ENCODE measurements at places on chromosomes 12 and 14.
A peak's percentile ranks its signal among the peaks of the same experiment; 100 is the strongest.

GRCh38 chr12:32761716-32762115 lies 6.0 kb upstream of the YARS2 start:
- H3K4me3 ChIP-seq: no peak overlapping the region
- no peak for DNase-seq
- no peaks in the 10 kb centered on the region for H3K36me3 ChIP-seq
- peaks cover 8% of the 10 kb centered on the region for H3K4me1 ChIP-seq
- peak overlapping the region; percentile 69 for H3K27ac ChIP-seq

- no peak for DNase-seq
- H3K27me3 ChIP-seq: no peaks in the 10 kb centered on the region
- peaks cover 13% of the 10 kb centered on the region for H3K36me3 ChIP-seq
- peaks cover 2% of the 10 kb centered on the region for H3K4me1 ChIP-seq
- no peak overlapping the region for H3K27ac ChIP-seq
- no peak overlapping the region for H3K4me3 ChIP-seq
These were observed 31.5 kb downstream of the FBXL14 start for GRCh38 chr12:1562813-1563407.

GRCh38 chr14:53567236-53567780 lies 389.3 kb downstream of the BMP4 start:
- H3K36me3 ChIP-seq: peaks cover under 1% of the 10 kb centered on the region
- peaks cover 6% of the 10 kb centered on the region for H3K4me1 ChIP-seq
- H3K27me3 ChIP-seq: peaks cover 2% of the 10 kb centered on the region
- H3K4me3 ChIP-seq: no peak overlapping the region
- no peak overlapping the region for H3K27ac ChIP-seq

- H3K27me3 ChIP-seq: peaks cover 29% of the 10 kb centered on the region
- DNase-seq: no peak
- H3K4me1 ChIP-seq: peaks cover 6% of the 10 kb centered on the region
These were observed at the start of gene TCL1A for GRCh38 chr14:95713596-95714371. TSS of gene TCL1A (minus strand) at chr14:95714125. CDS start at chr14:95714066, 59 bp downstream.

DNA sequence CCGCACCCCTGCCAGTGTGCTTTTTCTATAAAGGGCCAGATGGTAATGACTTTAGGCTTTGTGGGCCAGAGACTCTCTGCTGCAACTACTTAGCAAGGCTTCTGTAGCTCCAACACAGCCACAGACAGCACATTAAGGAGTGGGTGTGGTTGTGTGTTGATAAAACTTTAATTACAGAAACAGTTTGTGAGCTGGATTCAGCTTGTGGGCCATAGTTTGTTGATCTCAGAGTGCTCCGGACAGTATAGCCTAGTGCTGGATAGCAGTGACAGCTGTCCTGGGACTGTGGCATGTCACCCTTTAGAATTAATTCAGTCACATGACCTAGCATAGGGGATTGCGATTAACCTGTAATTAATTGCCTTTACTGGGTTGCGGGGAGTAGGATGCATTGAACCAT lies 109.7 kb downstream of the ZNF664 start:
- no peak overlapping the region for H3K4me3 ChIP-seq
- H3K27me3 ChIP-seq: peaks cover 11% of the 10 kb centered on the region
- no peaks in the 10 kb centered on the region for H3K4me1 ChIP-seq
- DNase-seq: no peak
- no peaks in the 10 kb centered on the region for H3K36me3 ChIP-seq
- H3K27ac ChIP-seq: no peak overlapping the region

DNA sequence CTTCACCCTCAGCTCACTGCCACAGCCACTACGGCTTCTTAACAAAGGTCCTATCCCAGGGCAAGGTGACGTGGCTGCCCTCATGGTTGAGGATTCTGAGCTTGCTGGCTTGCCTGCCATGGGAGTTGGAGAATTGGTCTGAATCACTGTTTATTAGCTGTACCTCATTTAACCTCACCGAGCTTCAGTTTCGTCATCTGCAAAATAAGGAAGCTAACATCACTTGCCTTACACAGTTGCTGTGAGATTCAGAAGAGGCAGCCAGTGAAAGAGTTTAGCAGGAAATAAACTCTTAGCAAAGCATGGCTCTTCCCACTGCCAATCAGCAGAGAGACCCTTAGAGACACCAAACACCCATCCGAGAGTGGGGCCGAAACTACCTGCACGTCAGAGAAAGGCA lies 90.1 kb upstream of the KCNA1 start:
- peak overlapping the region; percentile 89 for H3K27ac ChIP-seq
- H3K36me3 ChIP-seq: no peaks in the 10 kb centered on the region
- no peak overlapping the region for H3K4me3 ChIP-seq
- no peaks in the 10 kb centered on the region for H3K27me3 ChIP-seq
- H3K4me1 ChIP-seq: peaks cover 26% of the 10 kb centered on the region

DNA sequence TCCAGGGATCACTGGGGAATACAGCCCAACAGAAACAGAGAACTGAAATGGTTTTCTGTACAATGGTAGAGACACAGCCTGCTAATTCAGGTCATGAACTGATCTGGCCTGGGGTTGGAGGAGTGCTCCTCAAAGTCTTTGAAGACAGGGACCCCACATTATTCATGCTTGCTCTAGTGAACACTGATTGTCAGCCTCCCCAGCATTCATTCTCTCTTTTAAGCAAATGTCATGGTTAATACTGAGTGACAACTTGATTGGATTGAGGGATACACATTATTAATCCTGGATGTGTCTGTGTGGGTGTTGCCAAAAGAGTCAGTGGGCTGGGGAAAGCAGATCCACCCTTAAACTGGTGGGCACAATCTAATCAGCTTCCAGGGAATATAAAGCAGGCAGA lies 288.4 kb upstream of the NOS1 start:
- H3K4me1 ChIP-seq: no peaks in the 10 kb centered on the region
- DNase-seq: no peak
- H3K27me3 ChIP-seq: peaks cover 4% of the 10 kb centered on the region

DNA sequence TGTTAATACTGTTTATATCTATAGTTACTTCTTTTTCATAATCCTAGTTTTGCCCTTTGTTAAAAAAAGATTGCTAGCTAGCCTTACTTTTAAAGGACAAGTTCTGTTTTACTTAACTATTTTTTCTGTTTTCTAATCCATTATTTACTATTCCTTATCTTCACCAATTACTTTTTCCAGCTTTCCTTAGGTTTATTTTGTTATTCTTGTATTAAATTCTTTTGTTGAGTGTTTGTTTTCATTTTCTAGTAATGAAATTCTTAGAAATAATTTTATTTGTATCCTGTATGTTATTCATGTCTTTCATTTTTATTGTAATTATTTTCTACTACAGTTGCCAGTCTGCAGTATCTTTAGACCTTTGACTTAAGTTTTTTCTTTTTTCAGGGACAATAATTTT lies 45.7 kb upstream of the GXYLT1 start:
- H3K36me3 ChIP-seq: peaks cover 6% of the 10 kb centered on the region
- H3K4me1 ChIP-seq: peaks cover 15% of the 10 kb centered on the region
- no peak overlapping the region for H3K27ac ChIP-seq
- DNase-seq: no peak
- no peak overlapping the region for H3K4me3 ChIP-seq

GRCh38 chr12:67508830-67509229 lies 139.7 kb upstream of the DYRK2 start:
- H3K36me3 ChIP-seq: no peaks in the 10 kb centered on the region
- no peak for DNase-seq
- no peak overlapping the region for H3K4me3 ChIP-seq
- no peak overlapping the region for H3K27ac ChIP-seq
- H3K27me3 ChIP-seq: no peaks in the 10 kb centered on the region
- H3K4me1 ChIP-seq: peaks cover 6% of the 10 kb centered on the region

- no peak overlapping the region for H3K4me3 ChIP-seq
- H3K4me1 ChIP-seq: peaks cover 2% of the 10 kb centered on the region
- H3K27ac ChIP-seq: no peak overlapping the region
- H3K36me3 ChIP-seq: no peaks in the 10 kb centered on the region
These were observed 16.4 kb downstream of the CCDC63 start for GRCh38 chr12:110863161-110863560.

GRCh38 chr12:103627189-103627855 lies 40.2 kb downstream of the STAB2 start:
- no peak for DNase-seq
- no peak overlapping the region for H3K27ac ChIP-seq
- no peaks in the 10 kb centered on the region for H3K4me1 ChIP-seq
- H3K4me3 ChIP-seq: no peak overlapping the region
- H3K27me3 ChIP-seq: peaks cover 7% of the 10 kb centered on the region

- no peaks in the 10 kb centered on the region for H3K36me3 ChIP-seq
- H3K4me1 ChIP-seq: peaks cover 3% of the 10 kb centered on the region
- peaks cover 3% of the 10 kb centered on the region for H3K27me3 ChIP-seq
- H3K4me3 ChIP-seq: peak overlapping the region; percentile 9
- H3K27ac ChIP-seq: no peak overlapping the region
These were observed 116.7 kb downstream of the LMNTD1 start for GRCh38 chr12:25436206-25437030.

DNA sequence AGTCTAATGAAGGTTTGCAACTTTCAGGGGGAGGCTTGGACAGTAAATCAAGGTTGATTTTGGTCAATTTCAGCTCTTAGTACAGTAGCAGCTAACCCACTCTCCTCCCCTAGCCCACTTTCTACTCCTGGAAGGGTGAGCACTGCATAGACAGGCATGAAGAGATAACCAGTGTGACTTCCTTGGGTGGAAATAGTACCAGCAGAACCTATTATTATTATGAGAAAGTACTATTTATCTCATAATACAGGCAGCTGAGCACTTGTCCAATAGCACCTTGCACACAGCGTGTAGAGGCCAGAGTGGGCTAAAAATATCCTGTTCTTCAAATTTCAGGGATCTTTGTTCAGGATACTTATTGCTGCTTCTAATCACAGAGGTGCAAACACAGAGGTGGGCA lies 96.2 kb upstream of the FKBP4 start:
- peaks cover 4% of the 10 kb centered on the region for H3K36me3 ChIP-seq
- DNase-seq: no peak
- no peak overlapping the region for H3K4me3 ChIP-seq
- H3K4me1 ChIP-seq: peaks cover 2% of the 10 kb centered on the region

- DNase-seq: no peak
- H3K36me3 ChIP-seq: peaks cover 12% of the 10 kb centered on the region
- H3K4me3 ChIP-seq: no peak overlapping the region
These were observed 130.4 kb downstream of the PAWR start for GRCh38 chr12:79560225-79560889.

DNA sequence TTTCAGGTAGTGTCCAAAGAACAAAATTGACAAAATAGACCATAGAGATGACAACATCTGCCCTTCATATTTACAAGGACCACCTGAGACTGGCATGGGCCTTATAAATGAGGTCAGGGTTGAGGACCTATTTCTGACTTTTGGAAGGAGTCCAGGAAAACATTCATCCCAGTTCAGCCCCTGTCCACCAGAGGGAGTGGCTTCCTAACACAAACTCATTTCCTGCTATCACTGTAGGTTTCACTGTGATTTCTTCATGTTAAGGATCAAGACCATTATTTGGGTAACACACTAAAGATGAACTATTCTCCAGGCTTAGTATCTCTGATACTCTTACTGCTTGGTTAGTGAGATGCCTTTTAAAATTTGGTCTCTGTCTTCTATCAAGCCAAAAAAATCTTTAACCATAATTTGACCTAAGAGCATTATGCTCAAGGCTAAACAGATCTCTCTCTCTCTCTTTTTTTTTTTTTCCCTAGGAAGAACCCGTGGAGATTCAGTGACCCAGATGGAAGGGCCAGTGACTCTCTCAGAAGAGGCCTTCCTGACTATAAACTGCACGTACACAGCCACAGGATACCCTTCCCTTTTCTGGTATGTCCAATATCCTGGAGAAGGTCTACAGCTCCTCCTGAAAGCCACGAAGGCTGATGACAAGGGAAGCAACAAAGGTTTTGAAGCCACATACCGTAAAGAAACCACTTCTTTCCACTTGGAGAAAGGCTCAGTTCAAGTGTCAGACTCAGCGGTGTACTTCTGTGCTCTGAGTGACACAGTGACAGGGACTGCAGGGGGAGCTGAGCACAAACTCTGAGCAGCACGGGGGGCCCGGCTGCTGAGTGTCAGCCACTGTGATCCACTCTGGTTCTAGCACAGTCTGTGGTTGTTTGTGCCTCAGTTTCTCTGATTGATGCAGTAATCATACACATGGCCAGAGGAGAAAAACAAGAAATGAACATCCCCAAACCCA lies 267.6 kb upstream of the OR4E1 start:
- H3K36me3 ChIP-seq: no peaks in the 10 kb centered on the region
- peaks cover 12% of the 10 kb centered on the region for H3K27me3 ChIP-seq
- DNase-seq: no peak
- H3K4me1 ChIP-seq: no peaks in the 10 kb centered on the region
- no peak overlapping the region for H3K4me3 ChIP-seq

GRCh38 chr14:95386536-95387095 lies 66.9 kb upstream of the CLMN start:
- peaks cover 18% of the 10 kb centered on the region for H3K27me3 ChIP-seq
- H3K36me3 ChIP-seq: peaks cover 2% of the 10 kb centered on the region
- H3K4me1 ChIP-seq: no peaks in the 10 kb centered on the region
- no peak overlapping the region for H3K4me3 ChIP-seq

GRCh38 chr12:121911824-121912585 lies 6.4 kb upstream of the CFAP251 start:
- peaks cover 21% of the 10 kb centered on the region for H3K36me3 ChIP-seq
- no peak for DNase-seq
- no peak overlapping the region for H3K27ac ChIP-seq
- no peak overlapping the region for H3K4me3 ChIP-seq
- no peaks in the 10 kb centered on the region for H3K4me1 ChIP-seq
- H3K27me3 ChIP-seq: no peaks in the 10 kb centered on the region

- H3K4me1 ChIP-seq: peaks cover 17% of the 10 kb centered on the region
- H3K4me3 ChIP-seq: no peak overlapping the region
- H3K27me3 ChIP-seq: peaks cover 12% of the 10 kb centered on the region
- H3K27ac ChIP-seq: no peak overlapping the region
- no peak for DNase-seq
These were observed 19.8 kb downstream of the ZBTB42 start for GRCh38 chr14:104820669-104821228.

DNA sequence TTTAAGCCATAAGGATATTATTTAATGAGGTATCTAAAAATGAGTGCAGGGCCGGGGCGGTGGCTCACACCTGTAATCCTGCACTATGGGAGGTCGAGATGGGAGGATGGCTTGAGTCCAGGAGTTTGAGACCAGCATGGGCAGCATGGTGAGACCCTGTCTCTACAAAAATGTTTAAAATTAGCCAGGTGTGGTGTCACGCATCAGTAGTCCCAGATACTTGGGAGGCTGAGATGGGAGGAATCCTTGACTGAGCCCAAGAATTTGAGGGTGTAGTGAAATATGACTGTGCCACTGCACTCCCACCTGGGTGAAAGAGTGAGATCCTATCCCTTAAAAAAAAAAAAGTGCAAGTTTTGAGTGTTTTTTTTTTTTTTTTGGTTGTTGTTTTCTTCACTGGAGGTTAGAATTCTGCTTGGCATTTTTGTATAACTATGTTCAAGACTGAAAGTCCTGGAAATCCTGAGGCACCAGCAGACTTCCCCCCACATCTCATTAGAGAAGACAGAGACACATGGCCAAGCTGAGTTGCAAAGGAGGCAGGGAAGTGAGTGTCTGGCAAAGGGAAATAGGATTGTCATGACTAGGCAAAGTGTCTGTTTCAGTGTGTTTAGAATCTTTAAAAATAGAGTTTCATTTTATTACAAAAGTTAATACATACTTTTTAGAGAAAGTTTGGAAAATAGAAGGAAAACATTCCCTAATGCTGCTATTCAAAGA lies 53.5 kb upstream of the DUSP6 start:
- no peaks in the 10 kb centered on the region for H3K4me1 ChIP-seq
- H3K27me3 ChIP-seq: no peaks in the 10 kb centered on the region
- H3K4me3 ChIP-seq: no peak overlapping the region
- H3K27ac ChIP-seq: no peak overlapping the region

- H3K36me3 ChIP-seq: no peaks in the 10 kb centered on the region
- DNase-seq: no peak
- H3K4me3 ChIP-seq: no peak overlapping the region
- H3K4me1 ChIP-seq: peaks cover 23% of the 10 kb centered on the region
- H3K27me3 ChIP-seq: peaks cover 21% of the 10 kb centered on the region
- no peak overlapping the region for H3K27ac ChIP-seq
These were observed 3.8 kb downstream of the KCNH3 start for GRCh38 chr12:49542592-49543160.

All from memory B cell (primary cell).